ENCODE measurements at places on chromosomes 2 and 18.

DNA sequence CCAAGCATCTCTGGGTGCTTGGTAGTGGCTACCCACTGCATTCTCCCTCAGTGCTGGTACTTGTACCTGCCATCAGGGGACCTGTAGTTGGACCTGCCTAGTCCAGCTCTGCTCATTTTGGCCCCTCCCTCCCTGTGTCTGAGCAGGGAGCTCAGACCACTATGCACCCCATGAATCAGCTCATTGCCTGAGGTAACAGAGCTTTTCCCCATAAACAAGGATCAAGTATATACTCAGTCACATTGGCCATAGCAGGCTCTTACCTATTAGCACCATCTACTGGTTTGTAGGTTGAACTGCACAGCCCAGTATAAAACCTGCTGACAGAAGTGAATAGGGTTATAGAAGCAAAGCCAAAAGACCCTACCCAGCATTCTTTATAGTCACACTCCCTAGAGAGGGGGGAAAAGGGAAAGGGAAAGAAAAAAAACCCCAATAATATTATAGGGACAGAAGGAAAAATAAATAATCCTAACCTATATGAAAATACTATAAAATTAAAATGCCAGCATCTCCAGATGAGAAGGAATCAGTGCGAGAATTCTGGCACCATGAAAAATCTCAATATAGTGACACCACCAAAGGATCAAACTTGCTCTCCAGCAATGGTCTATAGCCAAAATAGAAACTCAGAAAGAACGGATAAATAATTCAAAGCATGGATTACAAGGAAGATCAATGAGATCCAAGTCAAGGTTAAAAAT lies 6.9 kb upstream of the FLACC1 start:
- DNase-seq = peak; percentile 43

DNA sequence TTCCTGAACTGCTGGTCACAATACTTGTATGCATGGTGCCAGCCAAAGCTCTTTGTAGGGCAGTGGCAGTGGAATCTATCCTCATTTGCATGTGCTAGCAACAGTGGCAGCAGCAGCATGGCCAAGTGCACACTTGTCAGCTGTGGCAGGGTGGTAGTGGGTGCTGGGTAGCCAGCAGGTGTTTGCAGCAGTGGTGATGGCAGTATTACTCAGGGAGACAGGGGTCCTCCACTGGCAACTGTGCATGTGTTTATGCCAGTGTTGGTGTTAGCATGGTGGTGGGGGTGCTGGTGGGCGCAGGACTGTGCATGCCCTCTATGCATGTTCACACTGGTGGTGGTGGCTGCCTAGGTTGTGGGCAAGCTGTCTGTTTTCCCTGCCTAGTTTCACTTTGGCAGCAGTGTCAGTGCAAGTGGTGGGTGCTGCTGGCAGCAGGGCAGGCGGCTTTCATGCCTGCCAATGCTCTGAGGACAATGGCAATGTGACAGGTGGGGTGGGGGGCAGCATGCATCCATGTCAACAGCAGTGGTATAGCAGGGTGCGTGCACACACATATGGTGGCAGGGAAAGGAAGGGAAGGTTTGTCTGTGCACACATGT lies 41.2 kb downstream of the GALNT13 start:
- no peak for DNase-seq

GRCh38 chr2:238956676-238957075 lies 108.8 kb downstream of the TWIST2 start:
- no peak for DNase-seq

- no peak for DNase-seq
These were observed 26.2 kb downstream of the INHBB start for GRCh38 chr2:120371969-120372625.

DNA sequence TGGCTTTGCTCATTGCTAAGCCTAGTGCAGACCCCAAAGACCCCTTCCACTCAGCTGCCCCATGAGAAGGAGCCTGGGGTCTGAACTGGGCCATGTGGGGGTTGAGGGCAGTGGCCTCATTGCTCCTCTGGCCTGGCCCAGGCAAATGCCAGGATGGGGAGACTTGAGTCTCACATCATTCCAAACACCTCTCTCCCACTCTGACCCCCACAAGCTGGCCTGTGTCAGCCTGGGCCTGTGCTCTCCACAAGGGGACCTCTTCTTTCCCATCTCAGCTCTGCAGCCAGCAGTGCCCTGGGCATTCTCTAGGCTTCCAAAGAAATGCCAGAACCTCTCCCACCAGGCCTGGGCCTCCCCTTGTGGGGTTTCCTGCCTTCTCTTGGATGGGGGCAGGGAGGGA lies 45.8 kb upstream of the OTOF start:
- no peak for DNase-seq

- DNase-seq = no peak
These were observed 49.2 kb upstream of the TGIF1 start for GRCh38 chr18:3400567-3401296.

DNA sequence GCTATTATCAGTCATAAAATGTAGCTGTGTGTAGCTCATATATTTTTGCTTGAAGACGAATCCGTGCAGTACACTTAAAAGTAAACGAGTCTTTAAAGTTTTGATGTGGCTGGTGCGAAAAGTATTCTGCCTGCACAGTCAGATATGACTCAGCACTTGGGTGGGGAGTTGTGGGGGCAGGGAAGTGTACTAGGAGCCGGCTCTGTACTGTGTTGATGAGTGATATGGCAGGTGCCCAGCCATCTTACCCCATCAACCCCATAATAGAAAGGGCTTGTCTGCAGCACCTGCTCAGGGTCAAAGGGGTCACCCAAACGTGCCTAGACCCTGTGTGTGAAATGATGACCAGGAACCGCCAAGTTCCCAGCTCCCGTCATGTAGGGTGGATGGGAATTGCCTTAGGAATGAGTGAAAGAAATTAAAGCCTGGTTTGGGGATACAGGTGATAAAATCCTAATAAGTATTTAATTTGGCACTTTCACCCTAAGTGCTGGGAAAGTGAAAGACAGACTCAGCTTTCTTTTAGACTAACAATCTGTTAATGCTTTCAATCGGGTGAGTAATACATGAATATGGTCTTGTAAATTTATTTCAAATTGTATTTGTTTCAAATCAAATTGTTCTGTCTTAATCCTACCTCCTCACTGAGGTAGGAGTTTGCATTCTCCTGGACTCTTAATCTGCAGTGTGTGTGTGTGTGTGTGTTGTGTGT lies 48.0 kb downstream of the BCL2L11 start:
- peak; percentile 78 for DNase-seq

GRCh38 chr18:46362533-46362932 lies 258.3 kb downstream of the HAUS1 start:
- no peak for DNase-seq

DNA sequence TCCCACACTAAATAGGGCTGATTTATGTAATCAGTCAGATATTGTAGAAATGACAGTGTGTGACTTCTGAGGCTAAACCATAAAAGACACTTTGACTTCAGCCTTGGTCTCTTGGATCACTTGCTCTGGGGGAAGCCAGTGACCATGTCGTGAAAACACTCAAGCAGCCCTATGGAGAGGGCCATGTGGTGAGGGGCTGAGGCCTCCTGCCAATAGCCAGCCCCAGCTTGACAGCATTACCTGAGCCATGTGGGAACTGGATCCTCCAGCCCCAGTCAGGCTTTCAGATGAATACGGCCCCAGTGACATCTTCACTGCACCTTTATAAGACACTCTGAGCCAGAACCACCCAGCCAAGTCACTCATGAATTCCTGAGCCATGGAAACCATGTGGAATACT lies 20.8 kb downstream of the TNS1 start:
- DNase-seq = no peak

- no peak for DNase-seq
These were observed 19.7 kb upstream of the TUBB6 start for GRCh38 chr18:12288403-12288755.

DNA sequence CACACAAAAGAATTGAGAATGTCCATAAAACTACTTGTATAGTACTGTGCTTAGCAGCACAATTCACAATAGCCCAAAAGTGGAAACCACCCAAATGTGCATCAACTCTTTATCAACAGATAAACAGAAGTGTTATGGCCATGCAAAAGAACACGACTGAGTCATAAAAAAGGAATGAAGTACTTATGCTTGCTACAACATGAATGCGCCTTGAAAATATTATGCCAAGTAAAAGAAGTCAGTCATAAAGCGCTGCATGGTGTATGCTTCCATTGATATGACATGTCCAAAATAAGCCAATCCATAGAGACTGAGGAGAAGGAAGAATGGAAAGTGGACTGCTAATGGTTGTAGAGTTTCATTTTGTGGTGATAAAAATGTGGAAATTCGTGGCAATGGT lies 12.1 kb upstream of the MAP2 start:
- no peak for DNase-seq

DNA sequence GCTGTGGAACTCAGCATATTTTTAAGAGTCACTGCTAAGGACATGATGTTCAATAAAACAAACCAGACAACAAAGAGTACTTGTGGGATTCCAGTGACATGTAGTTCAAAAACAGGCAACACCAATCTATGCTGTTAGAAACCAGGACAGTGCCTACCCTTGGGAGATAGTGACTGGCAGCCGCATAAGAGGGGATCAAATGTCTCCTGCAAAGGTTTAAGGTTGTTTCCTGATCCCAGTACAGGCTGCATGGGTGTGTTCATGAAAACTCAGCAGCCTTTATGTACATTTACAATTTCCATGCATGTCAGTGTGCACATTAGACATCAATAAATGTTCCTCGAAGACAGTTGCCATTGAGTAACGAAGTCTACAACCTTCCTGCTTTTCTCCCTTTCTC lies 183.8 kb downstream of the PID1 start:
- DNase-seq = no peak

- DNase-seq = peak; percentile 33
These were observed 42.1 kb downstream of the ZC3H6 start for GRCh38 chr2:112317303-112318158.

DNA sequence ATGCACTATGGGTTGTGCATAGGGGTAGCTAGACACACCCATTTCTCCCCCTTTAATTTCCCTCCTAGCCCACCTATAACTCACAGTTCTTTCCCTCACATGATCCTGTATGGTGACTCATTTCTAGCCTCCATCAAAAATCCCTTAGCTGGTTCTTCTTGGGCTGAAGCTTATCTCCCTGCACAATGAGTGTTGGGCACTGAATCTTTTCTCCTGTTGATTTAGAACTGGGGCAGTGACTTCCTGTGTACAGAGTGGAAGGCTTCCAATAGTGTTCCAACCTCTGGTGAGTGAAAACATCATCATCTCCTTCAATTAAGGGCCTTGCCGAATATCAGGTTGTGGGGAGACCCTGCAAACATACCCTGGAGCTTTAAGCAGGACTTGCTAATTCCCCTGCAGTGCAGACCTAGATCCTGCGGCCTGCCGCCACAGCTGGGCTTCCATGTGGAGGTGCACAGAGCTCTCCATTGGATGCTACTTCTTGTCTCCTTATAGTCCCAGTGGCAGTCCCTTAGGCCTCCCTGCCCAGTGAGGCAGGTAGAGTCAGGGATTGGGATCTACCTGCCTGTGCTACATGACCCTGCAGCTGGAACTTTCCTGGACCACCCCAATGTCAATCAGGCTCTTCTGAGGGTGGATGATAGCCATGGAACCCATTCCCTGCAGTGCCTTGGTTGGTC lies 121.8 kb downstream of the PLB1 start:
- no peak for DNase-seq

- DNase-seq = no peak
These were observed 18.0 kb upstream of the KLHL23 start for GRCh38 chr2:169715379-169716237.

GRCh38 chr2:165924946-165925345 lies 28.6 kb downstream of the TTC21B start:
- no peak for DNase-seq

DNA sequence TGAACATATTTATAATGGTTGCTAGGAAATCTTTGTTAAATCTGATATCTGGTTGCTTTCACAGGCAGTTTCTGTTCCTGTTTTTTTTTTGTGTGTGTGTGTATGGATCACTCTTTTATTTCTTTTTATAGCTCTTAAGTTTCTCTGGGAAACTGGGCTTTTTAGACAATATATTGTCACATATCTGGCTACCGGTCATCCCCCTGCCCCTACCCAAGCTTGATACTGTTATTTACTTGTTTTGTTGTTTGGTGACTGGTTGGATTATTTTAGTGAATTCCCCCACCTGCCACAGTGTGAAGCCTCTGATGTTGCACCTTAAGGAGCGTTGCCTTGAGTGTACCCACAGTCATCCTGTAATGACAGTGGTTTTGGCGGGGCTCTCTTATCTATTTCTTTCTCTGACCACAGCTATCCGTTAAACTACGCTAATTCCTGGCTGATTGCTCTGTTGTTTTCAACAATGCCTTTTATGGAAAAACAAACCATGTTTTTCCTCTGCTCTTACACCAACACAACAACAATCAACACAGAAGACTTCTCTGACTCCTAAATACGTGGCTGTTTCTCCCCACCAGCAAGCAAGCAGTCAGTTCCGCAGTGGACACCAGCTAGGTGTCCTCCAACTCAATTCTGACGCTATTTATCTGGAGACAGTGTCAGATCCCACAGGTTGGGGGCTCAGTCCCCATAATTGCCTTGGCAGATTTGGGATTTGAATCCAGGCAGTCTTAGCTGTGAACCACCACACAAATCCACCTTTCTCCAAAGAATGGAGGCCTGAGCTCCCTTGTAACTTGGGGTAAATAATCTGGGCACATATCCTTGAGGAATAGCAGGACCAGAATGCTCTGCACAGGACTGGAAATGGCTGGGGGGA lies 10.9 kb downstream of the GNLY start:
- DNase-seq = no peak

GRCh38 chr2:144523596-144524117 lies 3.7 kb upstream of the ZEB2 start:
- no peak for DNase-seq

- no peak for DNase-seq
These were observed 28.9 kb downstream of the C2orf76 start for GRCh38 chr2:119337749-119338148.

- DNase-seq = no peak
These were observed 249.2 kb upstream of the MEX3C start for GRCh38 chr18:51446571-51447210.

DNA sequence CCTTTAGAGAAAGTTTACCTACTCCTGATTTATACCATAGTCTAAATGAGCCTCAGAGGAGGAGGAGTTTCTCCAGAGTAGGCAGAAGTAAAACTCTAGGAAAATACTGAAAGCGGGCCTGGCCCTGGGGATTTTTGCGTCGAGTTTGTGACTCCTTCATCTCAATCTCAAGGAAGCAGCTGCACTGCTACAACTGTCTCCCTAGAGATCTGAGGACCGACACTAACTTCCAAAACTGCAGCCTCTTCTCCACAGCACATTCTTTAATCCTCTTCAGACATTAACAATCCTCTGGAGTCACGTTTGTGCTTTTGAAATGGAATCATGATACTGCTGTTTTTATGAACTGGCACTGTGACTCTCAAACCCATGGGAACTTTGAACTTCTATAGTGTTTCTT lies 281.4 kb downstream of the KCNS3 start:
- no peak for DNase-seq

- peak; percentile 64 for DNase-seq
These were observed 203.8 kb downstream of the ETAA1 start for GRCh38 chr2:67600946-67601345.

DNA sequence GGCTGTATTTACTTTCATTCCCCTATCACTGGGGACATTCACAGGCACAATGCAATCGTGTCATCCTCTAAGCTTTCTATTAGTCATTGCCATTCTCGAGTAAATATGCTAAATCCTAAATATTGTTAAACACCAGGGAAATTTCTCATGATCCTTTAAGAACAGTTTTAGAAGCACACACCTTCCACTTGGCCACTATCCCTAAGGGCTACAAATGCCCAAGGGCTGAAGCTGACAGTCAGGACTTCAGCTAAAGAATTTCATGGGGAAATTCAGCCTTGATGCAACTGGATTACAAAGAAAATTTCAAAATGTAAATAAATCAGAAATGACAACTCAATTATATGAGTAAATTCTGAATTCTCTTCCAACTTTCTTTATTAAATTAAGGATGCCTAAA lies 163.1 kb upstream of the PID1 start:
- no peak for DNase-seq

All from fibroblast of skin of abdomen (primary cell).